ENCODE measurements at places on chromosomes 2 and 18. TPM values are rescaled to one million over a fixed set of nuclear protein-coding genes. Genes with fewer than 3 reads are reported as not detected.

DNA sequence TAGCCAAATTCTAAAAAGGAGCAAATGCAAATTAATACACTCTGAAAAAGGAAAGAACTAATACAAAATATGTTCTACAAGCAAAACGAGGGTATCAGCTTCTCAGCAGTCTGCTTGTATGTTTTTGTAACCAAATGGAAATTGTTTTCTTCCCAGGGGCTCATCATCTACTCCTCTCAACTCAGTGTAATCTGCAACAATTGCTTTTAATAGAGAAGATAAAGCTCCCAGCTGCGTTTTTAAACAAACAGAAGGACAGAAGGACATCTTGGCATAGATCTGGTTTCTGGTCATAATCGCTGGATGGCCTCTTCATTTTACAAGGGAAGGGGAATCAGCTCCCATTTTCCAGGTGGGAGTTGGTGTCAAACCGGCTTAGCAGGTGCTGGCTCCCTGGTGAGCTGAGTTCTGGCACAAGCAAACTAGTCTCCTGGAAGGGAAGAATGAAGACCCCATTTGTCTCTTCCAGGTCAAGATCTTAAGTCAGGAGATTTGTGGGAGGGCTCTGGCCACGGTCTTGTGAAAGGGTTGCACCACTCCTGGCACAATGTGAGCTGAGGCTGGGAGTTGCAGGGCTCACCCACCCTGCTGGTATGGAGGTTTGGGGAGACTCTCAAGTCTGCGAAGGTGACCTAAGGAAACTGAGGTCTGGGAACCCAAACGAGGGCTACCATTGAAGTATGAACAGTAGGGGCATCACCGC lies 41.6 kb downstream of the NPPC start:
- H3K36me3 ChIP-seq, result no peaks in the 10 kb centered on the region
- peaks cover 64% of the 10 kb centered on the region for H3K27me3 ChIP-seq
- DNase-seq, result no peak
- no peaks in the 10 kb centered on the region for H3K4me1 ChIP-seq
- no peak overlapping the region for H3K27ac ChIP-seq

- H3K27me3 ChIP-seq, result no peaks in the 10 kb centered on the region
- H3K4me1 ChIP-seq, result no peaks in the 10 kb centered on the region
- H3K27ac ChIP-seq, result no peak overlapping the region
- peaks cover 9% of the 10 kb centered on the region for H3K36me3 ChIP-seq
- H3K4me3 ChIP-seq, result no peak overlapping the region
Measured at GRCh38 chr2:3314626-3315025, 63.0 kb downstream of the EIPR1 start.

- H3K27me3 ChIP-seq, result peaks cover 12% of the 10 kb centered on the region
- no peak for DNase-seq
- no peaks in the 10 kb centered on the region for H3K36me3 ChIP-seq
- H3K4me3 ChIP-seq, result no peak overlapping the region
- H3K27ac ChIP-seq, result no peak overlapping the region
Measured at GRCh38 chr18:75545189-75545588, 117.7 kb upstream of the SMIM21 start.

- DNase-seq, result no peak
- no peaks in the 10 kb centered on the region for H3K27me3 ChIP-seq
- H3K27ac ChIP-seq, result peak overlapping the region; percentile 81
- peaks cover 4% of the 10 kb centered on the region for H3K4me1 ChIP-seq
- H3K4me3 ChIP-seq, result no peak overlapping the region
Measured at GRCh38 chr2:105895990-105896764, 151.5 kb downstream of the NCK2 start.

GRCh38 chr2:73862987-73863386 lies 29.8 kb upstream of the ACTG2 start:
- peaks cover 4% of the 10 kb centered on the region for H3K4me1 ChIP-seq
- no peak for DNase-seq
- no peak overlapping the region for H3K27ac ChIP-seq
- no peaks in the 10 kb centered on the region for H3K27me3 ChIP-seq
- H3K36me3 ChIP-seq, result peaks cover 32% of the 10 kb centered on the region

- peaks cover 16% of the 10 kb centered on the region for H3K36me3 ChIP-seq
- peaks cover 38% of the 10 kb centered on the region for H3K27me3 ChIP-seq
- H3K4me1 ChIP-seq, result peaks cover 13% of the 10 kb centered on the region
Measured at GRCh38 chr2:217222309-217222910, 362.5 kb upstream of the TNP1 start.

DNA sequence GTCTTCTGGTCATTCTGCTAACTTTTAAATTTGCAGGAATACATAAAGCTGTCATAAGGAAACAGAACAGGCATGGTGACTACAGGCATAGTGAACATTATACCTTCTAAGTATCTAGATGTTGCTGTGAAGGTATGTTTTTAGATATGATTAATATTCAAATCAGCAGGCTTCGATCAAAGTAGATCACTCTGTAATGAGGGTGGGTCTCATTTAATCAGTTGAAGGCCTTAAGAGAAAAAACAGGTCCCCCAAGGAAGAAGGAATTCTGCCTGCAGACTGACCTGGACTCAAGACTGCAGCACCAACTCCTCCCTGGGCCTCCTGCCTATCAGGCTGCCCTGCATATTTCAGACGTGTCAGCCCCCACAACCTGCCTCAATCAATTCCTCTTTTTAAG lies 104.0 kb downstream of the L3MBTL4 start:
- no peaks in the 10 kb centered on the region for H3K27me3 ChIP-seq
- H3K27ac ChIP-seq, result no peak overlapping the region
- H3K4me1 ChIP-seq, result no peaks in the 10 kb centered on the region
- H3K36me3 ChIP-seq, result peaks cover 48% of the 10 kb centered on the region
- DNase-seq, result no peak
- no peak overlapping the region for H3K4me3 ChIP-seq

DNA sequence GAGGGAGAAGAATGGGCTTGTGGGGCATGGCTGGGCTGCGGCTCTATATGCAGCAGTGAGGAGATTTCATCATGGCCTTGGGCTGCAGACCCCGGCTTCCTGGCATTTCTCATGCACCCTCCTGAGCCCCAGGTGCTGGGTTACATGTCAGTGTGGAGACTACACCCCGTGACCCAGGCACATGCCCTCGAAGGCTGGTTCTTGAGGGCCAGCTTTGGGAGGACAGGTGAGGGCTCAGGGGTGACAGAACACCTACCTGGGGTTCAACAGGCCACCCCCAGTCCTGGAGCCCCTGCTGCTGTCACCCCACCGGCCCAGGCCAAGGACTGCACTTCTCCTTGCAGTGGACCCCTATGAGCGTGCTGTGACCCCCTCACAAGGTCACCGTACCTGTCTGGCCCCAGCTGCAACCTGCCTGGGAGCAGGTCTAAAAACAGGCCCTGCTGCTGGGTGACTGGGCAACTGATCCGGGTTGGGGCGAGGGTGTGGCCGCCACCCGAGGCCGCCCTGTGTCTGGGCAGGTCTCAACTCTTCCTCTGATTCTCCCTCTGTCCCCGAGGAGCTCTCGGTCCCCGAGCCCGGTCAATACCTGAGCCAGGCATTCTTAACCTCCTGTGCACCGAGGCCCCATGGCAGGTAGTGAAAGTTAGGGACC lies 94.8 kb upstream of the OTOS start:
- peaks cover under 1% of the 10 kb centered on the region for H3K36me3 ChIP-seq
- no peak overlapping the region for H3K27ac ChIP-seq
- H3K4me3 ChIP-seq, result no peak overlapping the region
- peaks cover 12% of the 10 kb centered on the region for H3K27me3 ChIP-seq

DNA sequence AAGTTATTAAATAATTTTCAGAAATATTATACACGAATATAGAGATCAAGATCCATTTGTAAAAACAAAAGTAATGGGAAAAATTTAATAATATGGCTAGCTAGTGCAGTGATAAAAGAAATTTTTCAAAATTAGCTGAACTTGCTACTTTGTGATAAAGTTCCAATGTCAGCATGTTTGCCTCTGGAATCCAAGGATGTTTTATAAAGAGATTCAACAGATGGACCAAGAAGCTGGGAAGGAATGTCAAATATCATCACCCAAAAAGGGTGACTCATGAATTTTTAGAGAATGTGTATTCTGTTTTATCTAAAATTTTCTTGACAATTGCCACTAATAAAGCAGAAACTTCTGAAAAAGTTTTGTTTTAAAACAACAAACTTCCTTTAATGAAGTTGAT lies 95.3 kb downstream of the FSIP2 start:
- no peak overlapping the region for H3K27ac ChIP-seq
- no peak for DNase-seq
- no peaks in the 10 kb centered on the region for H3K4me1 ChIP-seq

DNA sequence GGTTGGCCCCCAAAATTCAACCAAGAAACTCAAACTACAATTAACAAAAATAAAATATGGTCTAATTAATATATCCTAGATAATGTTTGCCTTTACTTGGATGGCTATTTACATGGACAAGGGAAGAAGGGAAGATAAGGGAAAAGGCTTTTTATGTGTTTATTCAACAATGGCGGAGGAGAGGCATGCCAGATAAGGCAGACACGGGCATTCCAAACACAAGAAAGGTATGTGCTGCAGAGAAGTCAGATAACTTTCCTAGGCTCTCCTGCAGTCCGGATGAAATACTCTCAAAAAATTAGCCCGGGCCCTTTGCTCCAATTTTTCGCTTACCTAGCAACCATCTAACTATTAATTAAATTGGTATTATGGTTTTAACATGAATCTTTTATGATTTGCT lies 5.1 kb upstream of the TTR start:
- no peak overlapping the region for H3K4me3 ChIP-seq
- no peak overlapping the region for H3K27ac ChIP-seq

GRCh38 chr2:150150144-150150543 lies 337.3 kb downstream of the RND3 start:
- DNase-seq, result no peak
- no peak overlapping the region for H3K27ac ChIP-seq
- no peak overlapping the region for H3K4me3 ChIP-seq

DNA sequence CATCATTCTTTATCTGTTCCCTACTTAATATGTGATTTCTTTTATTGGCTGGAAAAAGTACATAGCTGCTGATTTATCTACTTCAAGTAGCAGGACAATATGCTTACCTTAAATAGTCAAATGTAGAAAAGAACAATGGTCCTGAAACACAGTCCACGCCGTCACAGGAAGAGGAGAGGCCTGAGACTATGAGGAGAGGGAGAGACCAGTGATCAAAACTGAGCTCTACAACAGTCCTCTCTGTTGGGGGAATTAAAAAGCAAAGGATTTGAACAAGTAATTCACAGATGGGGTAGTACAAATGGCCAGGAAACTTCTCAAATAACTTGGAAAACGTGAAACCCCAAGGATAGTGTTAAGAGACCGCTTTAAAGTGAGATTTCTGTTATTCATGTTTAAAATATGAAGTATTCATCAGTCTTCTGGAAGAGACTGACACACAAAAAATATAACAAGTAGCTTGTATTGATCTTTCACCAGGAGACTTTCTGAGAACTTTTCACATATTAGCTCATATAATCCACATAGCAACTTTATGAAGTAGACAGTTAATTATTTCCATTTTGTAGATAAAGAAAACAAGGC lies 20.2 kb downstream of the SCYGR8 start:
- no peaks in the 10 kb centered on the region for H3K36me3 ChIP-seq
- H3K27ac ChIP-seq, result no peak overlapping the region
- H3K4me1 ChIP-seq, result peaks cover 3% of the 10 kb centered on the region
- H3K27me3 ChIP-seq, result peaks cover 5% of the 10 kb centered on the region
- H3K4me3 ChIP-seq, result no peak overlapping the region

DNA sequence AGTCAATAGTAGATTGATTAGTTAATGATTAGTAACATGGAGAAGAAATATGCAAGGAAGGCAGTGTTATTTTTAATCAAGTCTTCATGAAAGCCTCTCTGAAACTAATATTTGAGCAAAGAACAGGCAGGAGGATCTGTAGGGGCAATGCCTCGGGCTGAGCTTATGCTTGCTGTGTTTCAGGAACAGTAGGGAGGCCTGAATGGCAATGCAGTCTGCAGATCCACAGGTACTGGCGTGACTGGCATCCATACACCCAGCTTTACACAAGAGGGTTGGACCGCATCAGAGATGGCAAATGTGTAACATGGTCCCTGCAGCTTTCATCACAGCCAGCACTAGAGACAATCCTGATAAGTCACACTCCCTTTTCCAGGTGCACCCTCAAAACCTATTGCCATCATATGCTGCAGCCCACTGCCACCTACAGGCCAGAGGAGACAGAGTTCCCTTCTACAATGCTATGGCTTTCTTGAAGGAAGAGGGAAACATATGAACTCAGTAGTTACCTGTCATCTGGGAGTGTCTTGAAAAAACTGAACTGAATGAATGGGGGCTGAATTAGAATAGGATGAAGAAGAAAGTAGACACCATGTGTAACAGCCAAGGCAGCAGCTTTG lies 582.4 kb upstream of the RAB6C start:
- no peaks in the 10 kb centered on the region for H3K27me3 ChIP-seq
- no peak overlapping the region for H3K27ac ChIP-seq
- DNase-seq, result no peak
- H3K36me3 ChIP-seq, result no peaks in the 10 kb centered on the region

GRCh38 chr18:13562494-13563029 lies 163.8 kb downstream of the FAM210A start:
- H3K36me3 ChIP-seq, result no peaks in the 10 kb centered on the region
- H3K4me1 ChIP-seq, result peaks cover 68% of the 10 kb centered on the region
- peak; percentile 87 for DNase-seq
- H3K4me3 ChIP-seq, result peak overlapping the region; percentile 63

Gene GAD1
- polyA plus RNA-seq, result not detected

- H3K36me3 ChIP-seq, result no peaks in the 10 kb centered on the region
- DNase-seq, result no peak
- peak overlapping the region; percentile 49 for H3K27ac ChIP-seq
Measured at GRCh38 chr18:26516964-26517363, 31.4 kb downstream of the KCTD1 start.

DNA sequence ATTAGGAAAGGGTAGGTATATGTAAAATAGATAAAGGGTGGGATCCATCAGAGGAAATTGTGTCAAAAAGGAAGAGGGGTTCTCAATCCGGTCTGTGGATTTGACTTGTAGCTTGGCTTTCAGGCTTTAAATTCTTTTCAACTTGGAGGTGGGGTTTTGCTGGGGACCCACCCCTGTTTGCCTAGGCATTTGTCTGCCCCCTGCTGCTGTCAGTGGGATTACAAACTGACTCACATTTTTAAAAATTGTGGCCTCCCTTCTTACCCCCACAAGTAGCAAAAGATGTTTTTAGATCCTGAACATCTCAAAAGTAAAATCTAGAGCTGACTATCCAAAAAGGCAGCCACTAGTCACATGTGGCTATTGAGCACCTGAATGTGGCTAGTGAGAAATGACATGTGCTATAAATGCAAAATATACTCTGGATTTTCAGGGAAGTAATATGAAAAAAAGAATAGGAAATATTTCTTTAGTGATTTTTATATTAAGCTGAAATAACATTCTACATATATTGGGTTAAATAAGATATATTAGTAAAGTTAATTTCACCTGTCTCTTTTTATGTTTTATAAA lies 178.9 kb downstream of the GFPT1 start:
- H3K4me3 ChIP-seq, result no peak overlapping the region
- peaks cover 9% of the 10 kb centered on the region for H3K27me3 ChIP-seq
- no peak for DNase-seq
- H3K4me1 ChIP-seq, result no peaks in the 10 kb centered on the region

DNA sequence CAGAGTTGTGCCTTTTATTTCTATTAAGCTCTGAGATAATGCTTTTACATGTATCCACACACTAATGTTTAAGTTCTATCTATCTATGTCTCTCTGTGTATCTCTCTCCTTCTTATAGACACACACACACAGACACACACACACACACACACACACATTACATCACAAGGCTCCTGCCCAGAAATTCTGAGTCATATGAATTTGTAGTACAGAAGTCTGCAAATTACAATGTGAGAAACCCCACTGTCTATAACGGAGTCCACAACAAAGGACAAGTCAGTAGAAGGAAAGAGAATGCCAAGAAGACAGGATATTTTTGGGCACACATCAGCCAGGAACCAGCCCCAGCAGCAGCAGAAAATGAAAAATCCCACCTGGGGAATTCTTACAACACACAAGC lies 142.4 kb downstream of the EN1 start:
- peaks cover 15% of the 10 kb centered on the region for H3K27me3 ChIP-seq
- no peak overlapping the region for H3K4me3 ChIP-seq
- no peak for DNase-seq
- H3K36me3 ChIP-seq, result no peaks in the 10 kb centered on the region
- H3K4me1 ChIP-seq, result no peaks in the 10 kb centered on the region

Gene PMAIP1
- polyA plus RNA-seq, result 196 TPM

Measured in naive B cell (primary cell).